CD4-positive, alpha-beta T cell treated with Interferon gamma for 1 hour (primary cell): ENCODE measurements at places on chromosomes 5 and 9.
A peak's percentile ranks its signal among the peaks of the same experiment; 100 is the strongest.

- DNase-seq = peak; percentile 11
These were observed 3.0 kb downstream of the CLPTM1L start for GRCh38 chr5:1341863-1342262.

GRCh38 chr5:67166460-67167285 is 29.9 kb downstream of the CD180 start:
- peak; percentile 74 for DNase-seq

DNA sequence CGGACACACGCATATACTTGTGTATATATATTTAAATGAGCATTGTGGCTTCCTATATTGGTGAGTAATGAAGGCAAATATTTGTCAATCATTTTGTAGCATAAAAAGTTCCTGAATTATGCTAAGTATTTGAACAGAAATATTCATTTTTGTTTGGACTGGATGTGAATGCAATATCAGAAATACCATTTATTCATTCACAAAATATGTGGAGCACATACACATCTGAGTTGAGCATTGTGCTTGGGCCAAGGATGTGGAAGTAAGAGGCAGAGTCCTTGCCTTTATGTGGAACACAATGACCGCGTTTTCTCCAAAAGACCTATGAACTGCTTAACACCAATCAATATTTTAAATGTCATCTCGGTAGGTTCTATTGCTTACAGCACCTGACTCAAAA is 1086.5 kb downstream of the NR2F1-AS1 start:
- DNase-seq = no peak

GRCh38 chr9:126902210-126902609 is 12.4 kb upstream of the RALGPS1 start:
- no peak for DNase-seq

GRCh38 chr5:36536616-36537005 is 69.8 kb upstream of the SLC1A3 start:
- no peak for DNase-seq
